Mammary epithelial cell (primary cell): ENCODE measurements at places on chromosomes 1 and 21. TPM values are rescaled to one million over a fixed set of nuclear protein-coding genes. Genes with fewer than 3 reads are reported as not detected.

GRCh38 chr1:207034208-207034607, 1.7 kb upstream of the C1orf116 start:
- no peak for DNase-seq

GRCh38 chr1:106678279-106679050, 378.0 kb upstream of the PRMT6 start:
- no peak for DNase-seq

GRCh38 chr1:84619383-84620102, 45.3 kb upstream of the CTBS start:
- DNase-seq: peak; percentile 88

DNA sequence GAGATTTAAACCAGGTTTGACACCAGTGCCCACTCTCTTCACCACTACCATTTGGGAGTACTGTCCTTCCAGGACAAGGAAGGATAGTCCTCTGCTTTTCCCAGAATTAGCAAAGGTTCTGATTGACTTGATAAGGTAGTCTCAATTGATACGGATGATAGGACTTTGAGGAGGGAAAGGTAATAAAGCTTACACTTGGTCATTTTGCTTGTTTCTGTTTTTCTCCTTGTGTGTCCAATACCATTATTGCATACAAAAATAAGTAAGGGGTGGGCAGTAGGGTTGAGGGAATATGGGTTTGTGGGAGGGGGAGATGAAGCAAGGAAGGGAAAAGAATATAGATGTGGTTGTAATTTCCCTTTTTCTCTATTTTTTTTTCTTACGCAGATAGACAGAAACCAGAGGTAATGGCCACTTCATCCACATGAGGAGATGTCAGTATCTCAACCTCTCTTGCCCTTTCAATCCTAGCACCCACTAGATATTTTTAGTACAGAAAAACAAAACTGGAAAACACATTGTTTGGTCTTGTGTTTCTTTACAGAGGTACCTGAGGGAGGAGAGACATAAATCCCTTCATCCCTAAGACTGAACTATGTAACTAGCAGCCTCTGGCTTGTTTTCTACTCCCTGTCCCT, 2.6 kb downstream of the C1orf56 start:
- DNase-seq: no peak

GRCh38 chr1:27577504-27578188, 26.3 kb downstream of the AHDC1 start:
- DNase-seq: no peak

The SERPINC1 gene
- not detected in 2 replicates for total RNA-seq

The CDC14A gene
- 2.5 and 3.2 TPM in 2 replicates for total RNA-seq

The WNT4 gene
- 0.26 and 0.27 TPM in 2 replicates for total RNA-seq

The CIART gene
- total RNA-seq: 7.7 and 8.1 TPM in 2 replicates

The CDK11A gene
- total RNA-seq: 48.0 and 50.4 TPM in 2 replicates

The FYB2 gene
- total RNA-seq: not detected in 2 replicates

The PRELP gene
- total RNA-seq: under 0.01 TPM
